HCEC 1CT (cell line): ENCODE measurements at places on chromosomes 6 and 20.

- DNase-seq = no peak
Measured at GRCh38 chr20:32586291-32586690, 1.2 kb upstream of the NOL4L start.

DNA sequence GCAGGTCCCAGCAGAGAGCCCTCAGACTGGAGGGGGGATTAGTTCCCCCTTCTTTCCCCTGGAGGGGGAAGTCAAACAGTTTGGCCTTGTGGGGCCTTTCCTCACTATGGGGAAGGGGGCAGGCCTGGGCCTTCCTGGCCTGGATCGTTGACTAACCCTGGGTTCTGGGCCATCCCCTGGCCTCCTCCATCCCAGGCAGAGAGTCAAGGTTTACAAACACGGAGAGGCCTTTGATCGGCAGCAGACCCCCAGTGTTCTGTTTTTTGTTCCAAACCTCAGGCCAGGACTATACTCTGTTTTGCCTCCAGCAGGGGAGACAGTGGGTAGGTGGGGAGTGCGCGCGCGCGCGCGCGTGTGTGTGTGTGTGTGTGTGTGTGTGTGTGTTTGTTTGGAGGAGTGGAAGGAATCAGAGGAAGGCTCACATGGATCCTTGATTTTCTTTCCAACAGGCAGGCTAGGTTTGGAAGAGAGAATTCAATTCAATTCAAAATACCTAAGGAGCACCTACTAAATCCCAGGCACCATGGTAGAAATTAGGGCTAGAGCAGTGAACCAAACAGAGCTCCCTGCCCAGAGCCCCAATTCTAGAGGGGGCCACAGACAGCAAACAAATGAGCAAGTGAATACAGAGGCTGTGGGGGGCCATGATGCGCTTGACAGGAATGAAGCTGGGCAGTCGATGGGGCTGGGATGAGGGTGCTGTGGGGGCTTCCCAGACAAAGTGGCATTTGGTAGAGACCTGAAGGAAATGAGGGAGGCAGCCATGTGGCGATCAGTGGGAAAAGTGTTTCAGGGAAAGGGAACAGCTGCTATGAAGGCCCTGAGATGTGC is 14.8 kb downstream of the TP53RK start:
- no peak for DNase-seq

DNA sequence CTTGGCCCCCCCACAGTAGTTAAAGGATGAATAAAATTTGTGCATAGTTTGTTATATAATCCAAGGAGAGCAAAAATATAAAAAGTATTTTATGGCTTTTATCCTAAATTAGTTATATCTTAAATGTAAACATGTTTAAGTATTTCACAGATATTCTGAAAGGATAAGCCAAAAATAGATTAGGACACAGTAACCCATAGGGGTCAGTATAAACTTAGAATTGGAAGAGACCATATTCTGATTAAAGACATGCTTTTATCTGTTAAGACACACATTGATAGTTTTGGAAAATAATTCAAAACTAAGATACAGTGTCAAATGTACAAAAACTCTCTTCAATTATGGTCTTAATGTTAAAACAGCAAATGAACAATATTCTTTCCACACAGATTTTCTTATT is 4.5 kb upstream of the SERINC1 start:
- DNase-seq = peak; percentile 51

DNA sequence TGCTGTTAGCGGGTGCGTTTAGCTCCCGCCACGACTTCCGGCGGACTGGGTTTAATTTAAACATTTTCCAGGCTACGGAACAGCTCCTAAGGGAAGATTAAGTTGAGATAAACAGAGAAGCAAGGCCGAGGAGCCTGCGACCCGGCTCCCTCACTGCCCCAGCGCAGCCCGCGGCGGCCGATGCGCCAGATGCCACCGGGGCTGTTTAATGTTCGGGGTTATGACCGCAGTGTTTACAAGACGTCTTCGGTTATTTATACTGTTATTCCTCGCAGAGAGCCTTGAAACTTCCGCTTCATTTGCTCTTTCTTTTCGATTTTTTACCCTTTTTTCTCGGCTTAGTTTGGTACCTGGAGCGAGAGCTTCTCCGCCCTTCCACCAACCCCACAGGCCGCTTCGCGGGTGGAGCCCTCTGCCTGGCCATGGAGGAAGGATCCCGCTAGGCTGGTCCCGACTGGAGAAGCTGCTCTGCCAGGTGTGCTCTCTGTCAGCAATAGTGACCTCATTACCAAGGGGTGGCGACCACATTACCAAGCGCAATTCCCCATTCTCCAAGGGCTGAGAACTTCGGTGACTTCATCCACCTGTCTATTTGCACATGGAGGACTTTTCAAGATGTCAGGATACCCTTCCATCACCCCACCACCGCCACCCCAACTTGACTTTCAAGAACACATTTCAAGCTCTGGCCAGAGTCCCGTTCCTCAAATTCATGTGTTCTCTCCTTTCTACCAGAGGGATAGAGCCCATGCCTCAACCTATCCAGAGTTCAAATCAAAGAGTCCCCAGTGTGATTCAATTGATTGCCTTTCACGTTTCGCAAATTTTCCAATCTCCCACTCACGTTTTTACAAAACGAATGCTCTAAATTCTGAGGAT is 4.1 kb downstream of the TCF21 start:
- peak; percentile 70 for DNase-seq

DNA sequence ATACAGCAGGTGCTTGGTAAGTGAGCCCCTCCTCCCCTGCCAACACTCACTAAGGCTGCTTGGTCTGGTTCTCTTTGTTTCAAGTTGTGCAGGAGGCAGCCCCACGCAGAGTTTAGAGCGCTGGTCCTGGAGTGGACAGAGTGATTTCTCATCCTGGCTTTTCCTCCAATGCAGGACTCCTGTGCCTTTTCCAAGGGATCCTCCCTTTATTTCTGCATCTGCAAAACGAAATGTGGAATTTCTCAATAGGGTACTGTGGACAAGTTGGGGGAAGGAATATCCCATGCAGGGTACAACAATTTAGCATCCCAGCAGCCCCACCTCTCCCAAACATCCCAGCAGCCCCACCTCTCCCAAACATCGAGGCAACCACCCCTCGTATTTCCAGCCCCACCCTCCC is 30.6 kb upstream of the CCDC167 start:
- DNase-seq = no peak

- peak; percentile 32 for DNase-seq
Measured at GRCh38 chr20:6692566-6693173, 74.8 kb upstream of the BMP2 start.

DNA sequence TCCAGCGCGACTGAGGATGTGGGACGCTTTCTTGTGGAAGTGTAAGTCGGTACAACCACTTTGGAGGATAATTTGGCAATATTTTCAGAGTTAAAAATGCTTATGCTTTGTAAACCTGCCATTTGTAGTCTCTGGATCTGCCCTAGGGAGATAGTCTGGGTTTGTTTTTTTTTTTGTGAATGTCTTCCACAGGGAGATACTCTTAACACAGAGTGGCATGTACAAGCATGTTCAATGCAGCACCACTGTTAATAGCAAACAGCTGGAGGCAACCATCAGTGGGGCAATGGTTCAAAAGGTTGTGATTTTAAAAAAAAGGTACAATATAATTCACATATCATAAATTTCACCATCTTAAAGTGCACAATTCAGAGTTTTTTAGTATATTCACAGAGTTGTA is 22.4 kb downstream of the SLC9A8 start:
- no peak for DNase-seq

- no peak for DNase-seq
Measured at GRCh38 chr20:20213526-20214121, 154.3 kb upstream of the INSM1 start.

- DNase-seq = no peak
Measured at GRCh38 chr6:91149956-91150705, 563.3 kb upstream of the MAP3K7 start.

GRCh38 chr6:21390532-21391213 is 202.9 kb upstream of the SOX4 start:
- DNase-seq = no peak

DNA sequence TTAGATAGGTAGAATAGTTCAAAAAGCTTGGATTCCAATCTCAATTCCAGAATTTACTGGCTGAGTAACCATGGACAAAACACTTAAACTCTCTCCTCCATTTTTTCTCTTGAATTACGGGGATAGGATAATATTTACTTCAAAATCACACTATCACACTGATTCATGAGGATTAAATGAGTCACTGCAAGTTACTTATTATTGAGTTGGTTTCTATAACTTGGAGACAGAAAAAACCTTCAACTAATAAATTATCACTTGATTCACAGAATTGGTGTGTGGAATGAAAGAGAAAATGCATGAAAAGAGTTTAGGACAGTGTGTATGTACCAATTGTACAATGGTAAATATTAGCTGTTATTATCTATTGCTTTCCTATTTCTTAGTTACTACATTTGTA is 585.2 kb downstream of the PHF3 start:
- no peak for DNase-seq

DNA sequence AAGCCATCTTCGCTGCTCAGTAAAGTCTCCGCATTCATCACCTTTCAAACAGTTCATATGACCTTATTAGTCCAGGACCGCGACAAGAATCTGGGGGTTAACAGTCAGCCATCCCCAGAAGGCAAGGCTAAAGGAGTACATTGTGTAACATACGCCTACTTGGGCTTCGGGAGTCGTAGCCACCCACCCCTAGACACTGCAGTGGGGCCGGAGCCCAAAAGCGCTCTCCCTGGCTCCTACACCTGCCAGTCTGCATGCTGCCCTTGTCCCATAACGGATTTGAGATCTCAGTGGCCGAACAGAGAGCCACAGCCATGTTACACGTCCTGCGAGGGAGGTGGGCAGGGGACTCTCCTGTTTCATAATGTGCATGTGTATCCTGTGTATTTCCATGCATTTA is 1405.5 kb downstream of the GRIK2 start:
- no peak for DNase-seq

DNA sequence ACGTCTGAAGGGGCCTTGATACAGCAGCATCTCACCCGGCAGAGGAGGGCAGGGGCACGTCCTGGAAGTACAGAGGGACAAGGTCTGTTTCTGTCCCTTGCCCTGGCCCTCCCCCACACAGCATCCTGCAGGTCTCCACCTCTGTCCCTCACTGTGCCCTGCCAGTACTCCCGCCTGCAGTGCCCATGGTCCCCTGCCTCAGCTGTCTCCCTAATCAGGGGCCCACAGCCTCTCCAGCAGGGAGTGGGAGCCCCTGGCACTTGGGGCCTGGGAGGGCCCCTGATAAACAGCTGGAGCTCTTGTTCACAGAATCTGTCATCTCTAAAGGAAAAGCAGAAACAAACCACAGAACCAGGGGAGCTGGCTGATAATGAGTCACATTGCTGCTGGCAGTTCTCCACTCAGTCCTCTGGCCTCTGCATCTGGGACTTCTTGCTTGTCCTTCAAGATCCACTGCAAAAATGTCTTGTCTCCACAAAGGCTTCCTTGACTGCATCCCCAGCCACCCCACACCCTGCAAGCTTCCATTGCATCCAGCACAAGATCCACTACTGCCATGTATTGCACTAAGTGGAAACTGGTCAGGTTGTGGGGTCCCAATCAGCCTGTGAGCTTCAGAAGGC is 33.2 kb upstream of the TAF8 start:
- peak; percentile 79 for DNase-seq

DNA sequence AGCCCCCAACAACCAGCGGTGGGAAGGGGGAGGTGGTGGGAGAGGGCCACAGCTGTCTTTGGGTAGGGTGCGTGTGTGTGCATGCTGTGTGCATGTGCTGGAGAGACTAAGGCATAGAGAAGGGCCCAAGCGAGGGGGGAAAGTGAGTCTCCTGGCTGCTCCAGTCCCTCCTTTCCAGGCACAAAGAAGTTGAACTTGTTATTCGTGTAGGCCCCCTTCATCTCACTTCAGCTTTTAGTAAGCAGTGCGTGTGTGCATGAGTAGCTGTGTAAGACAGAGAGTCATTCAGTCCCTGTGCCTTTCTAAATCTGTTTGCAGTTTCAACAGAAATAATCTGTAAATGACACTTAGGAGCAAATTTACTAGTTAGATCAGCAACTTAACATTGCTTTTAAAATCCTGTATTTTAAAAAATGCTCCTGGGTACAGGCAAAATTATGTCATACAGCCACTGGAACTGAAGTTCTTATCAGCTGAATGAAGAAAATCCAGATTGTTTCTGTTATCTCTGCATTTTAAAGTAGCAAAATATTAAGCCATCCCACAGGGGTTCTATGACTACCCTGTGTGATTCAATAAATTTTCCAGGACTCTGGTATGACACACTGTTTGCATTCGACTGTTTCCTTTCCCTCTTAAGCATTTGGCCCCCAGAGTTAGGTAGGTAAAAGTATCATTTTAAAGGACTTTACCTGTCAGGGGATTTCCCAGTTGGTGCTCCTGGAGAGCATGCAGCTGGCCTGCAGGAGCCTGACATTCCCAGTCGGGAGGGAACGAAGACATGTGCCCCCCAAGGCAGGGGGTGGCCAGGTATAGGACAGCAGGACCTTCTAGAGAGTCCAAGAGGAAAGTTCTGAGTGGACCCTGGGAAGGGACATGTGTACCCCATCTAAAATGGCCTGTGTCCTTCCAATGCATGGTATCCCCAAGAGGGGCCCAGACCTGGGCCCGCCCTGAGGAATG is 39.0 kb downstream of the MTRES1 start:
- DNase-seq = no peak

- DNase-seq = no peak
Measured at GRCh38 chr6:119255492-119255891, 94.1 kb downstream of the MAN1A1 start.

DNA sequence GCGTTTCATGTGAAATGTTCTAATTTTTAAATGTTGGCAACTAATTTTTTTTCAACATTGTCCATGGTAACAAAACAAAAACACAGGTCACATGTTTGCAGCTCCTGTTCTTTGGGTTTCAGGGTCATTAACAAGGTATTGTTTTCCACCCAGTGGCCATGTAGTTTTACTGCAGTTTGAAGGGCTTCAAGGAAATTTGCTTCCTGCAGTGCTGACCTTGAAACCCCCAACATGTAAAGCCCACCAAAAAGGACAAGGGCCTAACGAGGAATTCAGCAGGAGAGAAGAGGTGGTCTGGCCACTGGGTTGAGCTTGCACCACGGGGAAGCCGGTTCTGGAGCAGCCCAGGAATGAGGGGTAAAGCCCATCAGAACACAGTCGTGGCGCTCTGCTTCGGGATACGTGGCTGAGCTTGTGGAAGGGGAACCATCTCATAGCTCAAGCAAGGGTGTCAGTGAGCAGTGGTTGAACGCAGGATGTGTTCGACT is 13.9 kb upstream of the KLHL31 start:
- peak; percentile 43 for DNase-seq

GRCh38 chr6:144064402-144065212 is 30.8 kb downstream of the SF3B5 start:
- DNase-seq = no peak

GRCh38 chr6:134217798-134218140 is 100.1 kb downstream of the SGK1 start:
- no peak for DNase-seq

- no peak for DNase-seq
Measured at GRCh38 chr6:139600343-139600742, 225.9 kb upstream of the CITED2 start.

GRCh38 chr6:88517737-88518136 is 351.6 kb upstream of the CNR1 start:
- DNase-seq = peak; percentile 10

- DNase-seq = no peak
Measured at GRCh38 chr6:84172080-84172479, 55.4 kb downstream of the CEP162 start.

- DNase-seq = no peak
Measured at GRCh38 chr20:45372646-45373352, 5.3 kb downstream of the TP53TG5 start.
